Stimulated activated CD4-positive, alpha-beta T cell treated with anti-CD3 and anti-CD28 coated beads, Interleukin-15, amount 100 ng/mL, for 24 hours (primary cell): ENCODE measurements at places on chromosomes 12 and 14.

DNA sequence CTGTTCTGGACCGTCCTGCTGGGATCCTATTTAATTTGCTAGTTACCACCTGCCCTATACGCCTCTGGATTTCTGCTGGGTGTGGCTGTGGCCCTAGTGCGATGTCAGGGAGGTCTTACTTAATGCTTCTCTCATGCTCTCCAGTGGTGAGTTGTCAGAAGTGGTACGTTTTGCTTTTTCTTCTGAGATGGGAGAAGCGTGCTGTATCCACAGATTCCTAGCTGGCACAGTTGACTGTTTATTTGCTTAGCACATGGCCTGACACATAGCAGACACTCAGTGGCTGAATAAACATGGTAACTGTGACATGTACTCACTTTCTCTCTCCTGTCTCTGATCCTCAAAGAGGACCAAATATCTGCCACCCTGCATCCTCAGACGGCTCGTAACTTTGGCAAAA, 107.3 kb downstream of the CACNA1C start:
- DNase-seq: no peak

DNA sequence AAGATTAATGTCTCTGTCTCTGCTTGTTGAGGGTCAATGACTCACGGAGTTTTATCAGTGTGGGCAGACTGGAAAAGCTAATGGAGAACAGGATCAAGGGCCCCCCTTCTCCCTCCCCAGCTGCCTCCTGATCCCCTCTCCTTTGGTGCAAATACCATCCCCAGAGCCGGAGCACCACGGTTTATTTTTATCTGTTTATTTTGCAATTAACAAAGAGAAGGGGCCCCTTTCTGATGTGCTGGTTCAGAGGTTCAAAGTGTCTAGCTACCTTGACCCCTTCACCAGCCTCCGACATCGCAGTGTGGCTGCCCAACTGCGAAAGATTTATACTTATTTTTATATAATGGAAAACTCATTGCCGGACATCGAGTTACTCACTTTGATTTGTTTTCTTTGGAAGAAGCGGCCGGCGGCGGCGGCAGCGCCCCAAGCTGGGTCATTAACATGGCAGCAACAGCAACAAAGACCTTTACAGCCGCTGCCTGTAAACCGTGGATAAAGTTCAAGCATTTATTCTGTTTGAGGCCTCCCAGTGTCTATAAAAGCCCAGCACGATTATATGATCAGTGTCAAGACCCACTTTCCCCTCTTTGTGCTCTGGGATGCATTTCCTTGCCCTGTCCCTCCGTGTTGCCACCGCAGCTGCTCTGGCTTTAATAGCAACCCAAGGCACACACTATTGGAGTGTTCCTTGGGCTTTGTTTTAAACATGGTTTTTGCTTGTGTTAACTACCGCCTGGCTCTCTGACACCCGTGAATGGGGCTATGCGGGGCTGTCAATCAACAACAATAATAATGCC, 47.4 kb upstream of the PARP11 start:
- no peak for DNase-seq

DNA sequence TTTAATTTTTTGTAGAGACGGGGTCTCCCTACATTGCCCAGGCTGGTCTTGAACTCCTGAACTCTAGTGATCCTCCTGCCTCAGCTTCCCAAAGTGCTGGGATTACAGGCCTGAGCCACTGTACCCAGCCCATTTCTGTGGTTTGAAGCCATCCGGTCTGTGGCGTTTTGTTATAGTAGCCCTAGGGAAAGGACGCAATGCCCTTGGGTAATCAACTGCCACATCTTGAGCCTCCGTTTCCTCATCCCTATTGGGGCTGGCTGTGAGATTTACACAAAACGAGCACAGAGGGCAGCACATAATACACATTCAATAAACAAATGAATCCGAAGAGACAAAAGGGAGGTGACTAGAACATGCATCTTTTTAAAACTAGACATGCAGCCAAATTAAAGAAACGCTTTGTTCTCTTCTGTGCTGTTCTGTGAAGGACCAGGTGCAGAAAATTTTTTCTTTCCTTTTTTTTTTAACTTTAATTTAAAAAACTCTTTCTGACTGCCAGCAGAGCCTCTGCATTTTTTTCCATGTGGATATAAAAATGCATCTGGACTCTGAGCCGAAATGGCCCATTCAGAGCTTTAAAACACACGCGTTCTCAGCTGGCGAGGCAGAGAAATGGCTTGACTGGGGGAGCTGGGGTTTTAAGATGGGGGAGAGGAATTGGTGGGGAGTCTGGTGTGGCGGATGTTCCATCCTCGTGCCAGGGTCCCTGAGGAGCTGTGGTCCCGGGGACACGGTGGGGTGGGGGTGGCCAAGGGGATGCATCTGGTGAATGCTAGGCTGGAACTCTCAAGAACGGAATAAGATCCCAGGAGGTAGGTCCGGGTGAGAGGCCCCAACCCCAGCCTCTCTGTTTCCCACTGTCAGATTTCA, 119.0 kb downstream of the RBM19 start:
- no peak for DNase-seq

DNA sequence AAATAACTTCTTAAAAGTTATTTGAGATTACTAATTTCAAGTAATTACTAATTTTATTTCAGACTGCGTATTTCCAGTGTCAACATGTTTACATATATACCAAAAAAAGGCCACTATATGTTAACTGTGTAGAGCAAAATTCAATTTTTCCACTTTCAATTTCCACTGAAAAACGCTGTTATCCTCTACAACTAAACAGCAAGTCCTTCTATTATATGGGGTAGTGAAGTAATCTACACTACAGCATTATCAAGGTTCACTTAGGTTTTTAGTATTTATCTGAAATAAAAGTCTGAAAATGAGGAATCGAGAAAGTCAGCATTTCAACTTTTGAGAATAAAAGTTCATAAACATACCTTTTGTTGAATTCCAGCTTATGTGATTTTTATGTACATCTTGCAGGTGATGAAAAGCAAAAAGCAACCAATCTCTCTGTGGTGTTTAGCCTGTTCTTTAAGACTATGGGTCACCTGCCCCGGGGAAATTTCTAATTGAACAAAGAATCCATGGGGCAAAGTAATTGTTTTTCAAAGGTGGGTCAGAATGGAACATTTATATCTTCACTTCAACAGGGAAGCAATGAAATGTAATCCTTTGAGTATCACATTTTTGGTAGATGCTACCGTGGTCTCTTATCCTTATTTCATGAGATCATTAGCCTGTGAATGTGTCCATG, 3.3 kb downstream of the BTG1 start:
- no peak for DNase-seq

- no peak for DNase-seq
Observed at GRCh38 chr14:78633752-78634151, 463.6 kb downstream of the NRXN3 start.

- DNase-seq: no peak
Observed at GRCh38 chr14:32087173-32087861, 10.2 kb downstream of the ARHGAP5 start.

- DNase-seq: no peak
Observed at GRCh38 chr14:88310449-88310848, 12.6 kb downstream of the KCNK10 start.

DNA sequence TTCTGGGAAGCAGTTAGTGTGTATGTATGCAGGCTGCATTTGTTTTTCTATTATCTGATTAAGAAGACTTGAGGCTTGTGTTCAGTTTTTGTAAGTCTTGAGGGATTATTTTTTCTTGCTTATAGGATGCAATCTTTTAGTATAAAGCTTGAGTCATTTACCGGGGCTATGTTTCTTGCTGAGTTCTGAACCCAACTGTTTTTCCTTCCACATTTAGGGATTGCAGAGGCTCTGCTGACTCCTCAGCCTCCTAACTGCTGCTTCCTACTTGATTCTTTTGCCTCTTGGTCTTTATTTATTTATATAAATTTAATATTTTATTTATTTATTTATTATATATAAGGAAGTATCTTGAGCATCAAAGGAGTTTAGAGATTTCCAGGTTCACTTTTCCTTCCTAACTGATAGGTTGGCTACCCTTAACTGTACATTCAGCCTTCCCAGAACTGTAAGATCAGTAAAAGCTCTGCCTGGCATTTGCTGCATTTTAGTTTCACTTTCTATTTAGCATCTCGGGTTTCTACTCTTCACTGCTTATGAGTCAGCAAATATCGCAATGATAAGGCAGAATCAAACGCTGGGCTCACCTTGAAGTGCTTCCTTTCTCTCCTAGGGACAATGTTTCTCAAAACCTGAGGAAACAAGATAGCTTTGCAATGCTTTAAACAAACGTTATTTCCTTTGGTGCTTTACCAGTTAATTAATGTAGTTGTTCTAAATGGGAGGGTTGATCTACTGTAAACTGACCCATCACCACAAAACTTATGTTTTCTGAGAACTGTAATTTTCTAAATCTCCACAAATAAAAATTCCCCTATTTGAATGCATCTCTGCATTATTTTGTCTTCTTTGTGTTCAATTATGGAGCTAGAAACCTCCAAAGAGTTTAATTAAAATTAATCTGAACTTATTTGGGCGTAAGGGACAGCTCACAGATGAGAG, 1183.7 kb upstream of the TMEM132C start:
- DNase-seq: peak; percentile 8

DNA sequence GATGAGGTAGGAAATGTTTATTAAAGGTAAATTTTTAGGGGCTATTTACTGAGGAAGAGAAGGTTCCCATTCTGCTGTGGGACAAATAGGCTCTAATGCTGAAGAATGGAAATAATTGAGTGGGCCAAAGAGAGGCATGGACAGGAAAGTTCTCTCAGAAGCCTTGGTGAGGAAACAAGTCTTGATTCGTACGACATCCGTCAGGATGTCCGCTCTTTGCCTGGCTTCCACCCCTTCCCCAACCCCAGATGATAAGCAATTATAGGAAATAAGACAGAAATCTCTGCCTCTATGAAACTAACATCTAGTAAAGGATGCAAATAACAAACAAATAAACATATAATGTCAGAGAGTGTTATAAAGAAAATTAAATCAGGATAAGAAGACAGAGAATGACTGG, 91.7 kb upstream of the BCAT1 start:
- DNase-seq: no peak

GRCh38 chr12:109134186-109134917, 18.0 kb downstream of the ACACB start:
- DNase-seq: no peak

DNA sequence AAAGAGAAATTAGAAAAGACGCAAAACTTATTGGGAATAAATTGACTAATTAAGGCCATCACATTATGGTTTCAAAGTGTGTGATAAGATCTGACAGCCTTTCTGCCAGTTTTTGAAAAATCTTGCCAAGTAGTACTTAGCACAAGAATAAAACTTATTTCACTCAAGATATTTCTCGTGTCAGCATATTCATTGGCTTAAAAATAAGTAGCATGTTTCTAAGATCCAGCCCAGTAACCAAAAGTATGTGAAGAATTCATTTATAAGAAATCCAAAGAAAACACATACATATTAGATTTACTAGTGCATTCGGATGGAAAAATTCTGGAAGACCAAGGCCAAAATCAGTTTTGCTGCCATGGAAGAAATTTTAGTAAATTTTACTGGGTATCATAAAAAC, 1135.0 kb downstream of the GALC start:
- DNase-seq: no peak

- no peak for DNase-seq
Observed at GRCh38 chr12:12017798-12018197, 52.9 kb upstream of the BCL2L14 start.

DNA sequence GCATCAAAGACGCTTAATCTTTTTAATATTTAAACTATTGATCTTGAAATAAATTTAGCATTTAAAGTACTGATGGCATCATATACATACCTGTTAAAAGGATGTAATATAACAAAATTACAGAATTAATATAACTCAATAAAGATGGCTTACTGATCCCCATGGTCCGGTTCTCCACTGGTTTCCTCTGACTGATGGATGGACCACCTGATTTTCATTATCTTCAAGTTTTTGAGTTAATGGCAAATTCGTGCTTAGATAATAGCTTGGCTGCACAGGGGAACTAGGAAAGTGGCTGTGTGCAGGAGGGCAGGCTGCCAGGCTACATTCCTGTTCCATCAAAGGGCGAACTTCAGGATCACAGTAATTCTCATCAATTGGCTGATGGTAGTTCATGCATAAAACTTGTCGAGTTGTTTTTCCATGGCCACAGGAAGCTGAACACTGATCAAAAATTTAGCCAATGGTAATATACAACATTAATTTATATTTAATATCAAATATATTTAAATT, 123.9 kb downstream of the ADAMTS20 start:
- DNase-seq: no peak

DNA sequence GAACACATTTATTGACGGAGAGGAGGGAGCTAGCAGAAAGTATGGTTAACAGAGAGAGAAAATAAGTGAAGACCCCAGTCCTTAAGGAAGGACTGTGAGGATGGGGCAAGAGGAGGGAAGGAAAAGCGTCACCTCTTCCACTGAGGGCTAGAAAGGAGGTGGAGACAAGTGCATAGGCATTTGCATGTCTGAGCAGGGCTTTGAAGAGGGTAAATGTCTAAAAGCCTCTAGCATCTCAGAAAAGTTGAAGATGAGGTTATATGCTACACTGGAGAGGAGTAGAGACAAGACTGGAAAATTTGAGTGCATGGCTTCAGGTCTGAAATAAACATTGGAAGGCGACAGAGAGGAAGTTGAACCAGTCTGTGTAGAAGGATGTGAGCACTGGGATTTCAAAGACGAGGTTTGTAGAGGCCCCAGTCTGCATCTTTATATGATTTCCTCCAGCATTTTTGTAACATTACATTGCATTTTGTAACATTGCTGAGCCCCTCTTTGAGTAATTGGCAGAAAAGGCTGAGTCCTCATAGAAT, 98.5 kb upstream of the IFNG-AS1 start:
- DNase-seq: no peak

- DNase-seq: no peak
Observed at GRCh38 chr12:89468648-89469326, 55.8 kb downstream of the GALNT4 start.

- no peak for DNase-seq
Observed at GRCh38 chr14:76918256-76918781, 92.1 kb downstream of the LRRC74A start.

- DNase-seq: no peak
Observed at GRCh38 chr12:132720606-132721345, 10.1 kb downstream of the PGAM5 start.

DNA sequence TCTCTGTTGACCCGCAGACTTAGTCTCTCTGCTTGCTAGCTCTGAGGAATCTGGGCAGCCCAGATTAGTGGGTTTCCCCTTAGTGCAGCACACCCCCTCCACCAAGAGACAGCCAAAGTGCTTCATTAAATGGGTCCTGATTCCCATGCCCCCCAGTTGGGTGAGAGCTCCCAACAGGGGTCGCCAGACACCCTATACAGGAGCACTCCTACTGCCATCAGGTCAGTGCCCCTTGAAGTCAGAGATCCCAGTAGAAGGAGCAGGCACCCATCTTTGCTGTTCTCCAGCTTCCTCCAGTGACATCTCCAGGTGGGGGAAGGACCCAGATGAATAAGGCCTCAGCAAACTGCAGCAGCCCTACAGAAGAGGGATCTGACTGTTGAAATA, 36.7 kb upstream of the C14orf132 start:
- DNase-seq: no peak

- no peak for DNase-seq
Observed at GRCh38 chr14:74062809-74063150, 21.5 kb downstream of the ALDH6A1 start.

DNA sequence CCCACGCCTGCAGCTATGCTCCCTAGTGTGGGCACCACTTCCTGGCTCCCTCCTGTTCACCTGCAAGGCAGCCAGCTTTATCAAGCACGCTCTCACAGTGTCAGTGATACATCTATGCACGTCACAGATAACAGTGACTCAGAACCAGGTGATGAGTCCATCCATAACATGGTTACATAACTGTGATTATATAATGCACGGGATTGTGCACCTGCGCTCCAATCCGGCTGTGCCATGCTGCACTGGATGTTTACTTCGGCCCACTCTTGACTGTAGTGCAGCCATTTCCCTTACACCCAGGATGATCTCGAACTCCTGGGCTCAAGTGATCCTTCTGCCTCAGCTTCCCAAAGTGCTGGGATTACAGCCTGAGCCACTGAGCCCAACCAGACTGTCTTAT, 38.4 kb upstream of the CEP83 start:
- DNase-seq: no peak
